ENCODE measurements at places on chromosomes 7 and 10.

DNA sequence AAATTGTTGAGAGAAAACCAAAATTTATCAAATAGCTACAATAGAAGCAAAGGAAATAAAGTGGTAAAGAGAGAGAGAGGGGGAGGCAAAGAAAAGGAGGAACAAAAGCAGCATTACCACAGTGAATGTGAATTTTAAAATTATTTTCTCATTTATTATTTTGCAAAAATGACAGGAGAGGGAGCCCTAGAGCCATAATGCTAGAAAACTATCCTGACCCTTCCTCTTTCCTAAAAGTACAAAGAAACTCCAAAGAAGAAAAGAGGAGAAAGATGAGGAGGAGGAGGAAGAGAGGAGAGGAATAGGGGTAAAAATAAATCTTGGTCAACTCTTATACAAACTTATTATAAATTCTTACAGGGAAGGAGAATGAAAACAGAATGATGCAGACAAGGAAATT lies 921.5 kb downstream of the NRG3 start:
- no peak for DNase-seq

DNA sequence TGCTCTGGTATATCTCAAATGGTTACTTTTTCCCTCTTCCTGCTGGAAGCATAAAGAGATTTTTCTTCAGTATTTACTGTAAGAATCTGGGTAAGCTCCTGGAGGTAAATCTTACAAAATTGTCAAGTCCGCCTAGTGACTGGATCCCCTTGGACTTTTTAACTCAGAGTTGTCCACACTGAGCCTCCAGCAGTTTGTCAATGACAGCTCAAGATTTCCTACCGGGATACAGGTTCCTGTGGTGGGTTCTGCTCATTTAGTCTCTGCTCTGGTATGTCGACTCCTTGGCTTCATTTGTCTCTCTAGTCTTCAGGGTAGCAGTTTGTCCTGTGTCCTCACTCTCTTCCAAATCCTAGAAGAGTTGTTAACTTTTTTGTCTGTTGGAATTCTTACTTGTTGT lies 27.0 kb downstream of the GPR37 start:
- DNase-seq: no peak

DNA sequence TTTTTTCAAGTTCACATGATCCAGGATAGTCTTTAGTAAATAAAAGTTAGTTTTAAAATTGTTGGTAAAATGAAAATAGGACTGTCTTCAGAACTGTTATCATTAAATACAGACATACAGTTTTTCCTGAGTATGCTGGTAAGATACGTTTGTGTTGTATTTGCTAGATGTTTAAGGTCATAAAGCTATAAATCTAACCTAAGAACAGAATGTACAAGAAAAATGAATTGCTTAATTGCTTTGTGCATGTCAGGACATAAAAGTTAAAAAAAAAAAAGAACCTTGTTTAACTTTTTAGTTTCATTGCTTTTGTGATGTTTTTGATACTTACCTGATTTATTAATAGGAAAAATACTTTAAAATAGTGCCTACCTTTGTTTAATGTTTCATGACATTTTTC lies 29.2 kb upstream of the CLDN4 start:
- no peak for DNase-seq

DNA sequence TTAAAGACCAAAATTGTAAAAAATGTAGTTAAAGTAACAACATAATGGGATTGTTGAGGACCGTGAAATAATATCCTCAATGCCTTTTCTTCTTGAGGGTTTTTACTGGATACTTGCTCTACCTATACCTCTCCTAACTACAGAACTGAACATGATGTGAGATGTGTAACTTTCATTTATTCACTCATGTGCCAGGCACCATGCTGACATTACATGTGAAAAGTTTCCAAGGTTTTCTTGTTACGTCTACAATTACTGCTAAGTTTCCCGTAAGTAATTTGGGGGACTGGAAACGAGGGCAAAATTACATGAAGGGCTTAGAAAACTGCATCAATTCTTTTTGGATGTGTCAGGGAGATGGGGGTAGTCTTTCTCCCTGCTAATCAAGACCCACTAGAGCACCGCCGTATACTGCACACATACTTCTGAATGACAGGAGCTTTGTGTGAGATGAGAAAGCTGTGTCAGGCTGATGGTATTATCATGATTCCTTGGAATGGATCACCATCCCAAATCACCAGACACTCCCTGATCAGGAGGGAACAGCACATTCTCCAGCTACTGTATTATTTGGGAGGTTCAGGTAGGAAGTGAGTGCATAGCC lies 41.8 kb downstream of the PTPRZ1 start:
- DNase-seq: no peak

DNA sequence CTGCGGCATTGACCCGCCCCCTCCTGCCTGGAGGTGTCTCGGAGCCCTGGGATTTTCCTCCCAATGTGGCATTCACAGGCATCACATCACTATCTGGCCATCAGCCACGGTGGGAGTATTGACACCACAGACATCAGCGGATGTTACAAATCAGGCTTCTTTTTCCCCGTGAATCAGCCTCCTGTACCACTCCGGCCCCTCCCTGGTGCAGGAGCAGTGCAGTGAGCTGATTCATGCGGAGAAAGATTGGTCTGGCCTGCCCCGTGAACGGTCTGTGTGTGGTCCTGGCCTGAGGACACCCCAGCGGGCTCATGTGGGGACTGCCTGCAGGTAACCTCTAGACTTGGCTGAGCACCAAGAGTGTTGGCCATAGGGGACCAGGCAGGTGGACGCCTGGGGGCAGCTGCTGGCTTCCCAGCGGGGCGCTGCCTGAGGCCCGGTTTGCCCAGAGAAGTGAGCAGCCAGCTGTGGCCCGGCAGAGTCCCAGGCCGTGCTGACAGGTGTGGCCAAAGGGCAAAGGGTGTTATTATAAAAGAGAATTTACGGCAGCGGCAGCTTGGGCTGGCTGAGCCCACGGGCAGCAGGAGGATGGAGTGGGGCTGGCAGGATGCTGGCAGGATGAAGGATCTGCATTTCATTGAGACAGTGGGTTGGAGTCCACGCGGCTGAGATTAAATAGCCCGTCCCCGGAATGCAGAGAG lies 32.1 kb upstream of the GNA12 start:
- DNase-seq: no peak

DNA sequence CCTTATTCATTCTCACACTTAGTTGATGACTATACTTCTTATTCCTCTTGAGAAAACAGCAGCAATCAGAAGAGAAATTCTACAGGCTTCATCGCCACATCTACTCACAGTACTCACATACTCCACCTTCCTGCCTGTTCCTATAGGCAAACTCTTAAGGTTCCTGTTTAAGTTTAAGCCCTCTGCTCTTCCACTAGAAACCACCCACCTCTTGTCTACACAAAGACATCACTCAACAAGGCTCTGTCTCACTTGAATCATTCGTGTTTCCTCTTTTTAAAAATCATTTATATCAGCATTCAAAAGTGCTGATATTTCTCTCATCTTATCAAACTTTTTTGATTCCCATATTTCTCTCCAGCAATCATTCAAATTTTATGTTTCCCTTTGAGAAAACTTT lies 85.5 kb upstream of the ADO start:
- DNase-seq: no peak

- DNase-seq: no peak
Observed at GRCh38 chr10:112926906-112927688, 22.9 kb upstream of the TCF7L2 start.

DNA sequence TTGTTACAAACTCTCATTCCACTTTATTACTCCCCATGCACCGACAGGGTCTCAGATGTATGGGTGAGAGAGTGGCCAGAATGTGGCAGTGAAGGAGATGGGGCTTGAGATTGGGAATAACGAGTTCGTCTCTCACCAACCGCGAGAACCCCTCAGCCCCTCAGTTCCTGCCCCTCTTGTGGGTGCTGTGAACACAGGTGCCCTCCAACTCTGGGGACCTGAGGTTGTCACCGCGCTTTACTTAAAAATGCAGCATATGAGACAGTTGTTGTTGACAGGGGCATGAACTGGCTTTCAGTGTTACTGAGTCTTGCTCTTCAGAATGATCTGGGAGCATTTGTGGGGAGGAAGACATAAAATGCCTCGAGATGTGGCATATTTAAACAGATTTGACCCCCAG lies 290.0 kb downstream of the WDR37 start:
- DNase-seq: no peak

GRCh38 chr10:31830887-31831286 lies 97.7 kb downstream of the ARHGAP12 start:
- DNase-seq: no peak

DNA sequence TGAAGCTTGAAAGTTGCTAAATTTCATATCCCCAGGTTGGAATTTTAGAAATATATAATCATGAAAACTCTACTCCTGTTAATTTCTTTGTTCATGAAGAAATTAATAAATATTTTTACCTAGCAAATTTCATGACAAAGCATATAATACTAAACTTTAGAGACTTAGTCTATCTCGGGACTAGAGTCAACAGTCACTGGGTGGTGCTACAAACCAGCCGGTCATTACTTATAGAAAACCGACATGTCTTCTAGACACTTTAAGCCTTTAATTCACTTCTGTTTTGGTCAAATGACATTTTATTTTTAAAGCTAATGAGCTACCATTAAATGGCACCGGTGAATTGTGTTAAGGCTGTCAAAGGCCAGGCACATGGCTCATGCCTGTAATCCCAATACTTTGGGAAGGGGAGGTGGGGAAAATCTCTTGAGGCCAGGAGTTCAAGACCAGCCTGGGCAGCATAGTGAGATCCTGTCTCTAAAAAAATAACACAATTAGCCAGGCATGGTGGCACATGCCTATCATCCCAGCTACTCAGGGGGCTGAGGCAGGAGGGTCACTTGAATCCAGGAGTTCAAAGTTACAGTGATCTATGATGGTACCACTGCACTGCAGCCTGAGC lies 270.1 kb downstream of the CACNA2D1 start:
- DNase-seq: no peak

- no peak for DNase-seq
Observed at GRCh38 chr7:96400518-96400917, 78.6 kb upstream of the SLC25A13 start.

DNA sequence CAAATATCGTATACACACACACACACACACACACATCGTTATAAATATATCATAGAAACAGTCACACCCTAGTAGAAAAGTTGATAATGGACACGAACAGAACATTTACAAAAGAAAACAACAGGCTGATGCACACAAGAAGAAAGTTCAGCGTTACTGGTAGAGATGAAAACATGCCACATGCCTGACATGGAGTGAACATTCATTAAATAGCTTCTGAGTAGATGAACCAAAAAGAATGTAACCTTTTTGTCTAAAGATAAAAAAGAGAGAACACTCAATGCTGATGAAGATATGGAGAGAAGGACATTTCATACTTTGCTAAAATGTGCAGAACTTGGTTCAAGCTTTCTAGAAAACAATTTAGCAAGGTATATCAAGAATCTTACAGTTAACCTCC lies 173.4 kb upstream of the KLF14 start:
- no peak for DNase-seq

- no peak for DNase-seq
Observed at GRCh38 chr10:124649214-124649613, 95.0 kb downstream of the FAM53B start.

GRCh38 chr10:114401195-114401791 lies 3.0 kb downstream of the AFAP1L2 start:
- no peak for DNase-seq

- DNase-seq: no peak
Observed at GRCh38 chr10:34626158-34626880, 188.8 kb downstream of the PARD3 start.

DNA sequence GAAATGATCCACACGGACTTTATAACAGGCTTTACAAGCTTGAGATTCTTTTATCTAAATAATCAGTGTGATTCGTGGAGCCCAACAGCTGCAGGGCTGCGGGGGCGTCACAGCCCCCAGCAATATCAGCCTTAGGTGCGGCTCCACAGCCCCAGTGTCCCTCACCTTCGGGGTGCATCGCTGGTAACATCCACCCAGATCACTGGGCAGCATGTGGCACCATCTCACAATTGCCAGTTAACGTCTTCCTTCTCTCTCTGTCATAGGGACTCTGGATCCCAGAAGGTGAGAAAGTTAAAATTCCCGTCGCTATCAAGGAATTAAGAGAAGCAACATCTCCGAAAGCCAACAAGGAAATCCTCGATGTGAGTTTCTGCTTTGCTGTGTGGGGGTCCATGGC lies 155.6 kb downstream of the EGFR start:
- no peak for DNase-seq

GRCh38 chr7:106126170-106126938 lies 14.2 kb upstream of the SYPL1 start:
- DNase-seq: peak; percentile 42

- no peak for DNase-seq
Observed at GRCh38 chr7:66697449-66698438, 42.8 kb upstream of the RABGEF1 start.

DNA sequence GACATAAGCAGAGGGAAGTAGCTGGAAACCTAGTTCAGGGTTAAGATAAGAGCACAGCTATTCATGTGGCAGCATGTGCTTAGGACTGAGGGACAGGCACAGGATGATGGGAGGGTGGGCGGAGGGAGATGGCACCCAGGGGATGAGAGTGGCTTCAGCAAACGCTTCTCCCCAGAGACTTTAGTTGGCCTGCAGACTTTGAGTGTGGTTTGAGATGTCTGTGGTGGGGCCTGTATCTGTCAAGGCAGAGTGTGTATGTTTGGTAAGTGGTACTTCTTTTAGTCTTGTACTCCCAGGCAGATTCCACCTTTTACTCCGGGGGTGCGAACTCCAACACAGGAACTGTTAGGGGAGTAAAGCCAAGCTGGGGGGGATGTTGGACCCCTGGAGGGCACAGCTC lies 88.9 kb downstream of the WDFY4 start:
- no peak for DNase-seq

- DNase-seq: no peak
Observed at GRCh38 chr10:22442063-22442462, 96.8 kb downstream of the SPAG6 start.

DNA sequence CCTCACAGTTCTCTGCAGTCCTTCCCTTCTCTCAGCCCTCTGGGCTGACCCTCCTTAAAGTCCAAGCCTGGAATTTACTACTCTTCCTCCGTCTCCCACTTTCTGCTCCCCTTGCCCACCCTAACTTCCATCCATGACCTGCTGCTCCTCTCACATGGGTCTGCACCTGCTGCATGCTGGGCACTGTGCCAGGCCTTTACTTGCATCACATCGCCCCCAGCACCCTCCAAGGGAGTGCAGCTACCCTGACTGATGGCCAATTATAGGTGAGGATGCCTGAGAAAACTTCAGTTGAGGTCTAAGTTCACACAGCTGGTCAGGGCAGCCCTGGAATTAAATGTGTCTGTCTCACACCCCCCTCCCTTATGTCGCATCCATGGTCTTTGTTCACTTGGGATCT lies 53.6 kb upstream of the ZPBP start:
- no peak for DNase-seq

GRCh38 chr7:70267381-70268120 lies 669.3 kb downstream of the AUTS2 start:
- DNase-seq: no peak

GRCh38 chr7:22879280-22879679 lies 56.6 kb upstream of the TOMM7 start:
- DNase-seq: no peak

DNA sequence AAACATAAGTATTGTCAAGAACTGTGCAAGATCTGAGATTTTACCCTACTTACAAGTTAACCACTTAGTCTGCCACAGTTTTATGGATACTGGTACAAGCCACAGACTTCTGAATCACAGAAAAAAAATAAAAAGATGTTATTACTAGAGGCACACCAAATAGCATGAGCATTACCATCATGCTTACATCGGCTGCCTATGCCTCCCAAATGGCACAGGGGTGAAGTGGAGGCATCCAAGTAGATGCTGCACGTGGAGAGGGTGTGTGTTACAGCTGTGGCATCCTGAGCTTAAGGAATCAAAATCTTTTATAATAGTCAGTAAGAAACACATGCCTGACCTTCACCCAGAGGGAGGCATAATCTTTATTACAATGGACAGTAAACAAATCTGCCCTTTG lies 207.8 kb downstream of the TFEC start:
- DNase-seq: no peak

Measured in CD4-positive, alpha-beta T cell treated with Interleukin-21 for 1 hour (primary cell).